Omental fat pad (tissue), 4 donors: ENCODE measurements at places on chromosomes 16 and 17.

DNA sequence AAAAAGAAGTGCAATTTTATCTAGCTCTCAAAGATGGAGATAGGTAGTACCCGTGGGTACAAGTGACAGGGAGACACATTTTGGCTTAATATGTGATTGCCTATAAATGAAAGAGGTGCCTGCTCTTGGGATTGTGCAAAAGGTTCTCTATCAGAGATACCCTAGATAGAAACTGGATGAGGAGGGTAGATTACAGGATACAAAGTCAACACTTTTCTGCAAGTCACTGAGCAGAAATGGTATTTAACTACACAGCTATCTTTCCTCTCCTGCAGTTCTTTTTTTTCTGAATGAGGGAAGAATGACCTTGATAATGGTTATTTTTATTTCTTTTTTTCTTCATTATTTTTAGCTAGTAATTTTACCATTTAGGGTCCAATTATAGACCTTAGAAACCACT lies 67.6 kb downstream of the MMD start:
- no peak for DNase-seq

- DNase-seq: no peak
These were observed 5.9 kb upstream of the BAIAP3 start for GRCh38 chr16:1327619-1327947.

GRCh38 chr17:72359811-72360210 lies 239.0 kb downstream of the SOX9 start:
- no peak for DNase-seq

GRCh38 chr16:50229149-50229726 lies 37.1 kb upstream of the ADCY7 start:
- DNase-seq: no peak

GRCh38 chr16:1696863-1697262 lies 9.1 kb upstream of the MAPK8IP3 start:
- DNase-seq: no peak

DNA sequence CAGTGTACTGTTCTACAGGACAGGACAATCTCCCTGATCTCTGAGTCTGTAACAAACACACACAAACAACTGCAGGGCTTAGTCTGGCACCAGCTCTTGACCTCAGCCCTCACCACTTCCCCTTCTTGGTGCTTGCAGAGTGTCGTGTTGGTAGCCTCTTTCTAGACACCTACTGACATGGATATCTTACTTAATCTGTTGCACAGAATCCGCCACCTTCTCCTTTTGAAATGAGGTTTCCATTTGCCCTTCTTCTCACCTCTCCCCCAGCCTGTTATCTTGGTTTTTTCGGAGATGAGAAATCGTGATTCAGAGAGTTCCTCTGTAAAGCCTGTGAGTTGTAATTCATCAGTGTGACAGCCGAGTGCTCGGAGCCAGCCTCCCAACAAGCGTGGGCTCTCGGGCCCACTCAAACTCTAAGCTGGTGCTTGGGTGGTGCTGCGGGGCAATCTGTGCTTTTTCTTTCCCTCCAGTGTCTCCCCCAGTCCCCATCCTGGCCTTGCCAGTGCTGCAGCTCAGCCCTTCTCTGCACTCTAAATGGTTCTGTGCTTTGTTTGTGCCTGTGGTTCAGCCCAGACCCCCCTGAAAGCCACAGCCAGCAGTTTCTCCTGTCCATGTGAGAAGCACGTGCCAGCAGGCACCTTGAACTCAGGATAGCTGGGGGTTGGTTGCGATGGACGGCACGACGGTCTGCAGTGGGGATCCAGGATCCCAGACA lies 28.1 kb downstream of the KIAA0513 start:
- no peak for DNase-seq

- DNase-seq: no peak
These were observed 37.6 kb downstream of the PLXDC1 start for GRCh38 chr17:39113871-39114270.

DNA sequence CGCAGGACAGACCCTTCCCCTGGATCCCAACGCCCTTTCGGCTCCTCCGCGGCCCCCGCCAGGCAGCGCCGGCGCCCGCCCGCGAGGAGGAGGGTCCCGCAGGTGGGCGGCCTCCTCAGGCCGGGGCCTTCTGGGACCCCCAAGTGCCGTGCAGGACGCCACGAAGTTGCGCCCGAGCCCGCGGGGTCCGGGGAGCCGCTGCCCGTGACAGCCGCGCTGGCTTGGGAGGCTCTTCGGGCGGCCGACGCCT lies 504 bp downstream of the ERN1 start:
- DNase-seq: no peak

GRCh38 chr17:77433385-77434135 lies 292.8 kb downstream of the SEC14L1 start:
- no peak for DNase-seq

DNA sequence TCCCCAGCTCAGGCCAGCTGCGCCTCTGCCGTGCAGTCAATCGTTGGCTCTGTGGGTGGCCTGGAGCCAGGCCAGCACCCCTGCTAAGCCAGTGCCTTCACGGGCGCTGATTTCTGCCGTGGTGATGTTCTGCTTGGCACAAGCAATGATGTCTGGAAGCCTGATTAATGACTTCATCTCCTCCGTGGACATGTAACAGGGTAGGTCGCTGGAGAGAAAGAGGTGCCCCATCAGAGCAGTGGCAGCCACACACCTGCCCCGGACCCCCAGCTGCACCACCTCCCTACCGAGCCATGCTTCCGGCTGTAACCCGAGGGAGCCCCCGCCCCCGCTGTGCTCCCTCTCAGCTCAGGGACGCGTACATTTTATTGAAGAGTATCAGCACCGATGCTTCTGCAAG lies 1.9 kb downstream of the ARL16 start:
- no peak for DNase-seq

GRCh38 chr17:62981933-62982332 lies 15.9 kb downstream of the TANC2 start:
- no peak for DNase-seq

- no peak for DNase-seq
These were observed 70.6 kb downstream of the IRF8 start for GRCh38 chr16:85969591-85969990.

DNA sequence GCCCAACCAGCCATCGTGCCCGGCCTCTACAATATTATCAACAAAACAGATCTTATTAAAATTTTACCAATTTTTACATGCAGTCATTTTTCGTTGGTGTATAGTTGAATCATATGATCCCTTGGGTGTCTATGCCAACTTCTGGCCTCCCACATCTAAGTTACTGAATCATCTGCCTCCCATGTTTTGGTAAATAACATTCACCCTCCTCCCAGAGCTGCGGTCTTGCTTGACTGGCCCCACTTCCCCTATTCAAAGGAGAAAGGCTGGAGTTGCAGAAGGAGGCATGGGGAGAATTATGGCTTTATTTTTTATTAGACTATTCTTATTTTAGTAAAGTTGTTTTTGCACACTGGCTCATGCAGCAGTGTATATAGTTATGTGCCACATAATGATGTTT lies 18.5 kb upstream of the CCL23 start:
- no peak for DNase-seq

DNA sequence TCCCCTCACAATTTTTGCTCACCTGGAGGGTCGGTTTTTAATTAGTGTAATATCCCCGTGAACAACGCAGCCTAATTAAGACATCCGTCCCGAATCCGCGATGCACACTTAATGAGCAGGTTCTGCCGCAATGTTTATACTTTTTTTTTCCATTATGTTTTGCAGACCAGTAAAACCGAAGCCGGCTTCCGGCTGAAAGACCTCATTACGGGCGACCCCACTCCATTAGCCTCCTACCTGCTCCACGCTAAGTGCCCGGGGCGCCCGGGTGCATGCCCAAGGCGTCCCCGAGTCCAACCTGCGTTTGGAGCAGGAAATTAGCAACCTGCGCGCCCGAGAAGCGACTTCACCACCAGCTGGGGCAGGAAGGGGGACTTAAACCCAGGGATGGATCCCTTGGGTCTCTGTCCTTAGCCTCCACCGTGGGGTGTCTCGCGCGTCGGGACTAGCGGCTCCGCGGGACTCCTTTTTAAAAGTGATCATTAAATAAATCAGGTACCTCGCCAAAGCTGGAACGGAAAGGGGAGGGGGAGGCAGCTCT lies 1.7 kb downstream of the RBFOX3 start:
- DNase-seq: no peak

DNA sequence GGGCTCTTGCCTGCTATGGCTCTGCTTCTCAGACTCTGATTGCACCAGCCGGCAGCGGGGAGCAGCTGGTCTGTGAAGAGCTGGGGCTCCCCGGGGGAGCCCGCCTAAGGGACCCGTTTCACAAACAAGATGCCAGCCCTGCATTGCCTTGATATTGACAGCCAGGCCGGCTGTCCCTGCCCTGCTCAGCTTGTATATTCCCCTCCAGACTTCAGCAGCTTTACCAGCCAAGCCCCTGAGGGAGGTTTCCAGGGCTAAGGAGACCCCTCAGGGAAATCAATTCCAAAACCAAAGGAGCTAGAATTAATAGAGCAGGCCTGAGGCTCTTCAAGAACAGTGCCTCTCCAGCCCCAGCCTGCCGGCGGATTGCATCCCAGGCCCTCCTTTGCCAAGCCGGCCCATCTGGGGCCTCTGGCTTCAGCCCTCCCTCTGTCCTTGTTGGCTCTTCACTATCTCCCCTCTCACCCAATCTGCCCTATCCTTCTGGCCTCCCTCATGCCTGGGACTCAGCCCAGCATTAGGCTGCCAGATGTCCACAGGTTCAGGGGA lies 5.7 kb downstream of the CALB2 start:
- no peak for DNase-seq

DNA sequence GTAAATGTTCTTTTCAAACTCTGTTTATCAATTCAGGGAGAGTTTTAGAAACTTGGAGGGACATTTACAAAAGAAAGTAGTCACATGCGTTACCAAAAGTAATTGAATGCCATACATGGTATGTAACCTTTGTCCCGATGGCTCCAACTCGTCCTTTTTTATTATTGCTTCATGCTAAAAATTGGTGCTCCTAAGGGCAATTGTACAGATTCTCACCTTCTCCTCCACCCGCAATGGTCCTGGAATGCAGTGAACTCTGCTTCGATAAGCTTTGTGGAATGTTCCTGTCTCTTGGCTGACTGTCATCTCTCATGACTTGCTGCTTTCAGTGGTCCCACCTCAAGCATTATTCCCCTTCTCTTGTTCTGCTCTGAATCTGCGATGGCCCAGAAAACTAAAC lies 20.9 kb downstream of the GNAO1 start:
- no peak for DNase-seq

DNA sequence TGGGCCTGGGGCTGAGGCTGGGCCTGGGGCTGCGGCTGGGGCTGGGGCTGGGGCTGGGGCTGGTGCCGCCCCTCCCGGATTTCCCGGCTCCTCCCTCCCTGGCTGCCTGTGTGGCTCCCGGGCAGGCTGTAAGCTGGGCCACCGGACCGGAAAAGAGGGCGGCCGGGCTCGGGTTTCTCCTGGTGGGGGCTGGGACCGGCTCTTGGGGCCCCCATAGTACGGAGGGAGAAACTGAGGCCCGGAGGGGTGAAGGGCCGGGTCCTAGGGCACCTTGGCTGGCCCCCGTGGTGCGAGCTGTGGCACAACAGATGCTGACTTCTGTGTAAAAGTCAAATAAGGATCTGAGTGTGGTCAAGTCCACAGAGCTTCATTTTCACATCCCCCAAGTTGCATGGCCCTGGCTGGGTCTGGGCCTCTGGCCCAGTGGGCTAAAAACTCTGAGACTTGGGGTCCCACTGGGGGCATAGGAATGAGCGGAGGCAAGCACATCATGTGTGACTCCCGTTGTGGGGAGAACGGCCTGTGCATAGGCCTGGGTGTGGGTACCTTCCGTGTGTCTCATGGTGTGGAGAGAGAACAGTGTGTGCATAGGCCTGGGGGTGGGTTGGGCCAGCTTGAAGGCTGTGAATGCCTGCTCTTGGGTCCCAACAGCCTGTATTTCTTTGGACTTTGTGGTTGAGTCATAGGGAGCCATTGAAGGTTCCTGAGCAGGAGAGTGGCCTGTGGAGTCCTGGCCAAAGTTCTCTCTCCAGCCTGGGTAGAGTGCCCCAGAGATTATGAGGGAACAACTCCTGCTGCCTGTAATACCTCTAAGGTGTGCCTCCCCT lies 123.9 kb upstream of the CIBAR2 start:
- no peak for DNase-seq
